Cerebellum (tissue), 4 donors: ENCODE measurements at places on chromosomes 6 and 20. TPM values are rescaled to one million over a fixed set of nuclear protein-coding genes. Genes with fewer than 3 reads are reported as not detected.

GRCh38 chr20:1173698-1174097, 11.1 kb downstream of the TMEM74B start:
- no peak for DNase-seq

- no peak for DNase-seq
These were observed 55.5 kb downstream of the REV3L start for GRCh38 chr6:111427341-111428116.

GRCh38 chr20:33154252-33154651, 13.7 kb upstream of the BPIFA2 start:
- no peak for DNase-seq

GRCh38 chr6:35017411-35018181, 123.5 kb downstream of the TCP11 start:
- DNase-seq: no peak

DNA sequence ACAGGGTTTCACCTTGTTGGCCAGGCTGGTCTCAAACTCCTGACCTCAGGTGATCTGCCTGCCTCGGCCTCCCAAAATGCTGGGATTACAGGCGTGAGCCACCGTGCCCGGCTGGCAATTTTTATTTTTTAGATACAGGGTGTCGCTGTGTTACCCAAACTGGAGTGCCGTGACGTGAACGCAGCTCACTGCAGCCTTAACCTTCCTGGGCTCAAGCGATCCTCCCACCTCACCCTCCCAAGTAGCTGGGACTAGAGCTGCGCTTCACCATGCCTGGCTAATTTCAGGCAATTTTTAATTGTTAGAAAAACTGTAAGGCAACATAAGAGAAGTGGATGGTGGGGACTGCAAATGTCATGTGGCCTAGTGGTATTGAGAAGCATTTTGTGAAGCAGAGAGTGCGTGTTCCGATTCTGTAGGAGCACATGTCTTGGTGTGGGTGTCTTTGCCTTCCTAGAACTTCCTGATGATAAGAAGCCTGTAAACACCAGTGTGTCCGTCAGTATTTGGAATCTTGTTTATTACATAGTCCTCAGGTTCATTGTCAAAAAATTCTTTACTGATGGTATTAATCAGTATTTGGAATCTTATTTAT, 18.0 kb downstream of the JARID2 start:
- DNase-seq: no peak

DNA sequence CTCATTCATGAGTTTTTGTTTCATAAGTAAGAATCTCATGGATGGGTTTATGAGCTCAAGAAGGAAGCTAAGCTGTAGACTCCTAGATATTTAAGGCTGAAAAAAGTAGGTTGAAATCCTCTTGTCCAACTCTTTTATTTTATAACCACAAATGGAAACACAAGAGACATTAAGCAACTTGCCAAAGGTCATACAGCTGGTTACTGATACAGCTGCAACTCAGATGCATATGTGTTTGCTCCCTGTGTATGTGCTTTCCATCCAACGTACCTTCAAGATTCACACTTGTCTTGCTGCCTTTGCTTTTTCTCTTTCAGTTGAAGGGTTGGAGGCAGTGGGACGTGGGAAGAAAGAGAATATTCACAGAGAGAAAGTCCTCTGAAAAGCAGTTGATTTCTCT, 153.5 kb upstream of the STMND1 start:
- no peak for DNase-seq

DNA sequence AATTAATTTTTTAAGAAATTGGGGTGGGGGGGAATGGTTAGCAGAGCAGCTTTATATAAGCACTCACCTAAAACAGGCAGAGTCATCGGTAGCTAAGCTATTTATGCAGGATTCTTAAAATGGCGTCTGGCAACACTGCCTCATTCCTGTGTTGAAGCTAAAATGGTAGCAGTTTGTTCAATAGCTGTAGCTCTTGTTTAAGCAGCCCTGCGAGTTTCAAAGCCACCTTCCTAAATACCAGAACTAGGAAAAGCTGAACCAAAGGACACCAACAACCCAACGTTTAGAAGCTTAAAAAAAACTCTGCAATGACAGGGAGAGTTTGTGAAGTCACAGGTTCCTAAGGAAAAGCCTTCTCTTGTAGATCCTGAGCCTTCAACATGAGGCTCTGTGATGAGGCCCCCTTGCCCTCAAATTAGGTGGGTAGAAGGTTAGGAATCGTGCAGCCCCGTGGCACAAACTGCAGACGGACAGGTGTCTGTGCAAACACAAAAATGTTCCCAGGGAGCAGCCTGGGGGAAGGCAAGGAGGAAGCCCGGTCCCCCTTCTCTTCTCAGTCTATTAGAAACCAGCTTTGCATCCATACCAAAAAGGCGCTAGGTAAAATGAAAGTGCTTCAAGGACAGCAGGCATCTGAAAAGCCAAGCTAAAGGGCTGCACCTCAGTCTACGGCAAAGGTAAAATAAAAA, 4.7 kb downstream of the ZMYND8 start:
- no peak for DNase-seq

Gene RBM24
- 6.2 TPM for total RNA-seq
